ENCODE measurements at places on chromosomes 7 and 10.

DNA sequence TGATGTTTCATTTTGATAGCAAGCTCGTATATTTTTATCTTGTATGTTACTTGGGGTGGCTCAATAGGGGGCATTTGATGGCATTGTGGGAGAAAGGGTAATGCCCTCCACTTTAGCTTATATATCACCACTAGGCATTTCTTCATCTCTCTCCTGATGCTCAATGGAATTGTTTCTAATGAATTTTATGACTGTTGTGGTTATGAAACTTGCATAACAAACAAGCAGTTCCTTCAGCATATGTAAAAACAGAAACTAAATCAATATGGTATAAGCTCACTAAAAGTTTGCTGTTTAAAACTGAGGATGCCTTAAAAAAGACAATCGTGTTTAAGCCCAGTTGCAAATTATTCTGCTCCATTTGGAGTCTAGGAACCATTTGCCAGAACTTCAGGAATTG is 75.5 kb downstream of the CDK14 start:
- DNase-seq, result no peak

DNA sequence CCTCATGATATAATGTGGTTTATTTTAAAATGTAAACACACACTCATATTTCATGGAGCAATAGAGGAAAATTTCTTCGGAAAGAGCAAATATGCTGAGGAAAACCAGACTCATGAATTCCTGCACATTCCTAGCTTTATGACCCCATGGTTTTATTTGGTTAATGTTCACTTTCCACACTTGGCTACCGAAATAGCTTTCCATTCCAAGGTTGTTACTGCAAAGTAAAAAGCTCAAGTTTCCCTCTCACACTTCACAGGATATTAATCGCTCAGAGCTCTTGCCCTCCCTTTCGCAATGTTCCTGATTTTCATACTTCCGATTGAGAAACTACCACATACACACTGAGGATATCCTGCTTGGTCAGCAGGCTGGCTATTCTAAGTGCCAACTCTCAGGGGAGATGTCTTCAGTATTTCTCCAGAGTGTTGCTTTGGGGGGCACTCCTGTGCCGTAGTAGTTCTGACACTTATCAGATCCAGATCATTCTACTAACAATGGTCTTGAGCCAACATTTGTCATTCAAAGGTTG is 77.5 kb upstream of the STEAP1B start:
- DNase-seq, result no peak

DNA sequence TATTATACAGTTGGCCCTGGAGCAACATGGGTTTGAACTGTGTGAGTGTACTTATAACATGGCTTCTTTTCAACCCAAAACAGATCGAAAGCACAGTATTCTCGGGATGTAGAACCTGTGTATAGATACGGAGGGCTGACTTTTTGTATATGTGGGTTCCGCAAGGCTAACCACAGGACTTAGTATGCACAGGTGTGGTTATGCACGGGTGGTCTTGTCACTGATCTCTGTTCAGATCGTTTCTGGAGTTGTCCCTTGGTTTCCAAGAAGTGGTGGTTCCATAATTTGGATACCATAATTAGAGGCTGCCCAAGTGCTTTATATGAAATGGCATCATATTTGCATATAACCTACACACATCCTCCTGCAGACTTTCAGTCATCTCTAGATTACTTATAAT is 10.9 kb upstream of the BHLHA15 start:
- DNase-seq, result no peak

DNA sequence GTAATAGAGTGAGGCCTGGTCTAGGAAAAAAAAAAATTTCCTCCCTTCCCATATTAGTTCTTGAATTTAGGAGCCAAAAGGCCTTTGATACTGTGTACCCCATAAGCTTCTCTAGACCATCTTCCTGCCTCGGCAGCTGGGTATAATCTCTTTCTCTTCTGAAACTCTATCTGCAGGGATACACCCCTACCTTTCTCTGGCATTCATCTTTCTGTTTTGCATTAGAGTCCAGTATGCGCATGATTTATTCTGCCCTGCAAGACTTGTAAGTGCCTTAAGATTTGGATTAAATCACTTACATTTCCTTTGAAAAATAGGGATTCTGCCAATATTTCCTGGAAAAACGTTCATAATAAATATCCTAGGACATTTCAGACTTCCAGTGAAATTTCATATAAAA is 431.2 kb downstream of the PLXDC2 start:
- no peak for DNase-seq

DNA sequence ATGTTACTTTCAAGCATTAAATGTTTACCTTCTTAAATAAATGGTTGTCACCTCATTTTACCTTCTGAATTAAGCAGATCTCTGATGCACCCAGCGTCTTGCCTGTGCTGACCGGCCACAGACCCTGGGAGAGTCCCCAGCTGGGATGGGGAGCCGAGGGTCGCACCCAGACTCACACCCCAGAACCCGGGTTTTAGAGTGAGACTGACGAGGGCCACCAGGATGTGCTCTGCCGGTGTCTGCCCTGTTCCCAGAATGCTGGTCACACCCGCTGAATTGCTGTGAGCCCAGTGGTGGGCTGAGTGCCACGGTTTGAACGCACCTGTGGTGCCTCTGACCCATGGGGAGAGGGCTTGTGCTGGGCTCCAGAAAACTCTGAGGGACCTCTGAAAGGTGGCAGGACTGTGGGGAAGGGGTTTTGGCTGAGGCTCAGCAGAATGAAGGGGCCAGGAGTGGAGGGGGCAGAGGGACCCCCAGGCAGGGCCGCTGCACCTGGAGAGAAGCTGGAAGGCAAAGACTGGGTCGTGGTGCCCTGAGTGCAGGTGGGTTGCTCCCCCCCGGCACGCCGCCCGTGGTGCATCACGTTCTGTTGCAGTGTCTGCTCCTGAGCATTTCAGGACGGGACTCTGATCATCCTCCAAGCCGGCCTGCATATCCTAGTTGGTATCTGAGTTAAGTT is 39.2 kb downstream of the INPP5A start:
- DNase-seq, result no peak

GRCh38 chr10:116382290-116382689 is 45.4 kb upstream of the PNLIPRP3 start:
- no peak for DNase-seq

- no peak for DNase-seq
Observed at GRCh38 chr10:99654390-99655175, 4.7 kb upstream of the ENTPD7 start.

- DNase-seq, result no peak
Observed at GRCh38 chr7:90430614-90431460, 27.6 kb downstream of the CLDN12 start.

DNA sequence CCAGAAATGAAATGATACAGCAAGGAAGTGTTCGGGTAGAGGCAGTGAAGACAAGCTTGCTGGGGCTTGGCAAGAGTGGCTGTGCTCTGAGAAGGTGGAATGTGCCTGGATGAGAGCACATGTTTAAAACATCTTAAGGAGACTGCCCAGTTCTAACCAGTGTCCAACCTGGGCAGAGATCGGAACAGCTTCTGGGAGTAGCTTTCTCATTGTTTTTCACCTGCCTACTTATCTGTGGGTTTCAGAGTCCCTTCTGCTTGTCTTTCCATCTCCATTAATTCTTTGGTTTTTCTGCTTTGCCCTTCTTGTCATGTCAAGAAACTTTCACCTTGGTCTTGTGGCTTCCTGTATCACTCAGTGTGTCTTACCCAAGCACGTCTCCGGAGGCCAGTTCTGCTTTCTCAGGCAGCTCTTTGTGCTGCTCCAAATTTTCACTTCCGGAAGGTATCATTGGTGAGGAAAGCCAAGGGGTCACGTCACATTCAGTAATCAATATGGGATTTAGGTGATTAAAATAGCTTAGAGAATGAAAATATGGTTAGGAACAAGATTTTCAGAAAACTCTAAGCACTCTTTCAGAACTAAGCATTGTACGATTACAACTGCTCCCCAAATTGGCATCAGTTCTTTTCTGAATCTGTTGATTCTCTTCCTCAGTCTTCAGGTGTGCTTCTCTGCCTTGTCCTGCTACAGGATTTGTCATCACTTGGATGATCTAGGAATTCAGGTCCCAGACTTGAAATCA is 5.5 kb upstream of the LAMB4 start:
- DNase-seq, result no peak

DNA sequence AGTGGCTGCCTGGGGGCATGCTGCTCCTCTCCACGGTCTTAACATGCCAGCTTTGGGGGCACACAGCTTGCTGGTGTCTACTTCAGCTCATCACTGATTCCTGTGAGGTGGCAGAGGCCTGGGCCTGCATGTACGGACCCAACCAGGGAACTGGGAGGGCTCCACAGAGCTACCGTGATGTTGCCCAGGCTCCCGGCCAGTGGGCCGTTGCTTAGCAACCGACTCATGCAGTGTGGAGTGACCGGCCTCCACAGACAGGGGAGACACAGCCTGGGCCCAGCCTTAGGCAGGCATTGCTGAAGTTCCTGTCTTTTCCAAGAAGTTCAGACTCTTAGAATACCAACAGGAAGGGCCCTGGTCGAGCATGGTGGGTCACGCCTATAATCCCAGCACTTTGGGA is 25.8 kb upstream of the SH2B2 start:
- DNase-seq, result no peak

DNA sequence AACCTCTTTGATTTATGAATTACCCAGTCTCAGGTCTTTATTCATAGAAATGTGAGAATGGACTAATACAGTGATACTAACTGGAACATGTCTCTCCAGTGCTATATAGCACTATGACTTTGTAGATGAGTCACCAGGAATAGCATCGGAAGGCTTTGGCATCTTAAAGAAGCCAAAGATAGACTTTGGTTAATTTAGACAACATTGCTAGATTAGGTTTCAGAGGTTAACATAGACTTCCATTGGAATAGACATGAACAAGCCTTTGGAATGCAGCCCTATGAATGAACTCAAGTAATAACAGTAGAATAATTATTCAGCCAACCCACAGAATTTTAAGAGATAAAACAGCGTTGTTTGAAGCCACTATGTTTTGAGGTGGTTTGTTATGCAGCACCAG is 169.2 kb downstream of the HGF start:
- DNase-seq, result no peak

DNA sequence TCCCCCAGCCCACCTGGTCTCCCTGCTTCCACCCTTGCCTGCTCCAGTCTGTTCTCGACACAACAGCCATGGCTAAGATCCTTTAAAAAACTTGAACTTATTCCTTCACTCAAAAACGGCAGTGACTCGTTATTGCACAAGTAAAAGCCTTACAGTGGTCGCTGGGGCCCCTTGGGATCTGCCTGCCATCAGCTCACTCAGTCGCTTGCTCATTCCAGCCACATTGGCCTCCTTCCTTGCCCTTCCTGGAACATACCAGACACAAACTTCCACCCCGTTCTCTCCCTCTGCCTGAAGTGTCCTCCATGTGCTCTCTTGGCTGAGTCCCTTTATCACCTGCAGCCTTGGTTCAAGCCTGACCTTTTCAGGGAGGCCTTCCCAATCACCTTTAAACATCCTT is 4.7 kb downstream of the CCNY start:
- DNase-seq, result no peak

- no peak for DNase-seq
Observed at GRCh38 chr7:123819001-123819400, 26.0 kb upstream of the HYAL4 start.

- DNase-seq, result no peak
Observed at GRCh38 chr7:30526163-30526562, 21.5 kb upstream of the GGCT start.
